CD4-positive, alpha-beta T cell treated with Interleukin-21 for 1 hour (primary cell): ENCODE measurements at places on chromosomes 2 and 18.

DNA sequence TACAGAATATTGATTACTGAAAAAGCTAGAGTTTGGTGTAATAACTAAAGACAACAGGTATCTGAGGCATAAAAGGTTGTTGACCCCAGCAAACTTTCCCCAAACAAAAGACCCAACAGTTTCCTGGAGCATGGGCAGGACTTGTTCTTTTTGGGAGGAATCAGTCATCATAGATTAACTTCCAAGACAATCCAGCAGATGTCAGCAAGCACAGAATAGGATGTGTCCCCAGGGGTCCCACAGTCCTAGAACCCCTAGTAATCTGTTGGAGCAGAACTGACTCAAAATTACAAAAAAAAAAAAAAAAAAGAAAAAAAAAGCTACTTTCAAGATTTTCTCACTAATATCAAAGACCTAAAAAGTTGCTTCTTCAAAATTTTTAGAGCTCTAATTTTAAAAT, 564.7 kb upstream of the SLC39A10 start:
- no peak for DNase-seq

DNA sequence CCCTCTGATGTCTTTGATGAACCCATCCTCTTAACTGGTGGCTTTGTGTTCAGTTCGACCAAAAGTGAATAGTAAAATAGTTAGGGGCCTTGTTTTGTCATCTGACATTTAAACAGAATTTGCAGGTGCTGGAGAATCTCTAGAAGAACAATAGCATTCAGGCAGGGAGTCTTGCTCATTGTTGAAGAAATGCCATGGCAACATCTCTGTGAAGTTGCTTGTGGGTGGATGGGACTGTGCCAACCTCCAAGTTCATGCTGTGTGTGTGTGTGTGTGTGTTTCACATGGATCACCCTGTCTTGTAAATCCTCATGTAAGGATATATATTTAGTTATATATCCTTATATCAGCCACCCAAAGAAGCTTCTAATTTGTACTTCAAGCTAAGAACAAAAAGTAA, 66.7 kb downstream of the SKA1 start:
- no peak for DNase-seq

DNA sequence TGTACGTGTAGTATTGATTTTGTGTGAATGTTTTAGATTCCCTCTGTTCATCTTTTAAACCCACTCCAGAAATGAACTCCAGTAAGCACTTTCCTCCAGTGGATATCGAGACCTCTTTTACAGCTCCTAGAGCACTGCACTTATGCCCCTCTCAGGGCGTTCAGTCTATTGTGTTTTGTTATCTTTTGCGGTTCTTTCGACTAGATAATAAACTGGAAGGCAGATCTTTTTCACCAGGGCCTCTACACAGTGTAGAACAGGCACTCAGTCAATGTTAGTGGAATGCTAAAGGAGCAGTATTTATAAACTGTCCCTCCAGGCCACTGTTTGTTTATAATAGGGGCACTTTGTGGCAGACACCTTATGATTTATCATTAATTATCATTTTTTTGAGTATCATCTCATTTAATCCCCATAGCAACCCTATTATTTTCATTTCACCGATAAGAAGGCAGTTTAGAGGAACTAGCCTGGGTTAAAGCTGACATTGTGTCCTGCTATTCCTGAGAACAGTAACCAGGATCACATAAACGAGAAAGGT, 742 bp upstream of the SOS1 start:
- peak; percentile 28 for DNase-seq

- no peak for DNase-seq
Observed at GRCh38 chr2:229733611-229734245, 19.4 kb upstream of the DNER start.

DNA sequence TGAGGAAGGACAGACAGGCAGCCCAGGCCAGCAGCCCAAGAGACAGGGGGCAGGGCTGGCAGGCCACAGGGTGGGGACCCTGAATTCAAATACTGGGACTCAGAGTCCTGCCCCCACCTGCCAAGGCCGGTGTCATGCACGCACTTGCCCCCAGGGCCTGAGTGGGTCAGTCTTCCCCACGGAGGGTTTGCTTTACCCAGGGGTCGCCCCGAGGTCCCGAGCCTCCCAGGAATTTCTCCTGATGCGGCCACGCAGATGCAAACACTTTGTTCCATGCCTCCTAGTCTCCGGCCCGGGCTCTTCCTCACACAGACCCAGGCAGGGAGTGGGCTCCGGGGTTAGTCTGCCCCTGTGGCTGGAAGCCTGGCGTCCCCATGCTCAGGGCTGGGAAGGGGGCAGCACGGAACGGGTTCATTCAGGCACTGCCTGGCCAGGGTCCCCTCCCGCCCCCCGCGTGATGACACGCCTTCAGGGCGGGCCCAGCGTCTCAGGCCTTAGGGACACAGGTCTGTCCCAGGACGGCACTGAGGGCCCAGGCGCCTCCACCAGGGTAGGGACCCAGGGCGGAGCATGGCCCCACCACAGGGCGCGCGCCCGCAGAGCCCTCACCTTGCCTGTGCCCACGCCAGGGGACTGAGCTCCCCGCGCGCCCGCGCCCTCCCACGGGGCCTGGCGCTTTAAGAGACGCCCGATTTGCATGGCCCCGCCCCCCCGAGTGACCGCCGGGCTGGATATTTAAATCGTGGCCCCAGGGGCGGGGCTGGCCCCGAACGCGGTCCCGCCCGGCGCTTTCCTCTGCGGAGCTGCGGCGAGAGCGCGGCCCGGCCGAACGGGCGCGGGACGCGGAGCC, at the start of gene SNED1:
Gene SNED1, plus strand, starts transcription at position 763 of the 850 bp plus-strand sequence. CDS start 220 bp downstream, outside the sequence.
- DNase-seq = peak; percentile 53

DNA sequence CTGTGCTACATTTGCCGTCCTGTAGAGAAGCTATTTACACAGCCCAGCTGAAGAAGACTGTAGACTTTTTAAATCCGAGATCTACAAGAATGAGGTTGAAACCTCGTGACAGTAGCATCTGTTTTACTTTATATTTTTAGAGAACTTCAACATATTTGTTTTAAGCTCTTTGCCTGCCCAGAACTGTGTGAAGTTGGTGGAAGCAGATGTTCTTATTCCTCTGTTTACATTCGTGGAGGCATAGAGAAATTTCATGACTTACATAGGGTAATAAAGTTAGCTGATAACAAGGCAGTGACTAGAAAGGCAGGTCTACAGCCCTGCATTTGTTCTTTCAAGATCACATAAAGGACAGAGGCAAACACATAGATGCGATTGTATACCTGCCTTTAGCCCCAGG, 47.0 kb upstream of the MAP3K20 start:
- DNase-seq = no peak

DNA sequence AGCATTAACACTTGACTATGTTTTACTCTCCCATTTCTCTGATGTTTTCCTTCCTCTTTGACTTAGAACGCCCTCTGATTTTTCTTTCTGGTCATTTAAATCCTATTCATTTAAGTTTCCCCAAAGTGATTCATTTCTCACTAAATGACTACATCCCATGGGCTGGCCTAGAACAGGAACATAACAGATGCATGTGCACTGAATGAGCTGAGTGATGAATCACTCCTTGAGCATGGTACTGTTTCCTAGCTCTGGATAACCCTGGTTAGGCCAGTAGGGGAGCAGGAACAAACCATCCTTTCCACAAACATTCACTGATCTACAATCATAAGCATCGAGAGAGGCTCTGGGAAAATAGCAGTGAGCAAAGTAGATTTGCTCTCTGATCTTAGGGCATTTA, 221.9 kb upstream of the SETBP1 start:
- DNase-seq = no peak

DNA sequence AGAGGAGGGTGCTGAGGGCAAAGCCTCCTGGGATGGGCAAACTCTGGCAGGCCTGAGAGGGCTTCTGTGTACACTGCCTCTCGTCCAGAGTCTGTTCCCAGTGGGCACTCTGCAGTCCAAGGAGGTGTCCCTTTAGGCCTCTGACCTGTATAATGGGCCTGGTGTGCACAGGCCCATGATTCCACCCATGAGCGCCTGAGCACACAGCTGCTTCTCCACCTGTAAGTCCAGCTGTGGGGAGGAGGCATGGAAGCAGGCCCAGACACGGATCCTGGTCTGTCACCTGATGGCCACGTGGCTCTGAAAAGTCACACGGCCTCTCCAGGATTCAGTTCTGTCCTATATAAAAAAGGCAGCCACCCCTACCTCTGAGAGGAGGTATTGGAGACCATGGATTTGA, 57.0 kb downstream of the PARD6G start:
- no peak for DNase-seq
